ENCODE measurements at places on chromosomes 1 and 21. TPM values are rescaled to one million over a fixed set of nuclear protein-coding genes. Genes with fewer than 3 reads are reported as not detected.

Gene KCNE2
- total RNA-seq = 1.7 TPM

Gene SPRR5
- total RNA-seq = not detected

Gene SMPDL3B
- 6.0 TPM for total RNA-seq

Gene GBP4
- total RNA-seq = 1.4 TPM

Gene ETV3L
- not detected for total RNA-seq

Gene B4GALT2
- 83.3 TPM for total RNA-seq

Gene SLC26A9
- 2.9 TPM for total RNA-seq

- DNase-seq = no peak
Measured at GRCh38 chr1:184739796-184740195, 14.9 kb downstream of the EDEM3 start.

- peak; percentile 68 for DNase-seq
Measured at GRCh38 chr1:217133958-217134856, 411.0 kb upstream of the ESRRG start.

GRCh38 chr1:71156590-71156989, 75.8 kb upstream of the ZRANB2 start:
- no peak for DNase-seq

- DNase-seq = no peak
Measured at GRCh38 chr1:189021577-189021976, 1456.1 kb downstream of the BRINP3 start.

DNA sequence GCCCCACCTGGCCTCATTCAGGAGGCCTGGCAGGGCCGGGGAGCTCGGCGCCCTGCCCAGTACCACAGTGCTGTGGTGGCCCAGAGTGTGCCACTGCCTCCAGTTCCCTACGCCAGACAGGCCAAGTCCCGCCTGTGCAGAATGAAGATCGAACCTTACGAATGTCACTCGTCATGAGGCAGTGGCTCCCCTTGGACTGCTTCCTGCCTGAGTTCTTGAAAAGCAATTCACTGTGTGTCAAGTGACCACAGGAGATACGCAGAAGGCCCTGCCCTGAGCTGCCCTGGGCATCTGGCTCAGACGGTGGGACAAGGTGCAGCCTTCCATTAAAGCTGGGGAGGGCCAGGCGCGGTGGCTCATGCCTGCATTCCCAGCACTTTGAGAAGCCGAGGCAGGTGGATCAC, 49.6 kb upstream of the LRP8 start:
- DNase-seq = peak; percentile 23

DNA sequence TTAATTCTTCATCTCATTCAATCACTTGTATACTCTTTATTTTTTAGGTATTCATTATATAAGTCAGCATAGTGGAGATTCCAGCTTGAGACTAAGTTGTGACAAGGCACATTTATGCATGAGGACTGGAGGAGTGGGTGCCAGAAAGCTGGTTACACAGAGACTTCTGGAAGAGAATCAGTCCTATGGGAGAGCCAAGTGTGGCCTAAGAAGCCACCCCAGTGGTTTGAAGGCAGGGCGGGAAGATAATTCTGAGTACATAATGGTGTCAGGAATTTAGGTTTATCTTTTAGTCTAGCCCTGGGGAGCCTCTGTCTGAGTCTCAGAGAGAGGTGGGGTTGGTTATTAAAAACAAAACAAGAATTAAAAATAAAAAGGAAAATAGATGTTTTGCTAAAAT, 83.0 kb downstream of the SPAG17 start:
- DNase-seq = no peak

- peak; percentile 95 for DNase-seq
Measured at GRCh38 chr21:33924079-33924765, 8.6 kb upstream of the ATP5PO start.

DNA sequence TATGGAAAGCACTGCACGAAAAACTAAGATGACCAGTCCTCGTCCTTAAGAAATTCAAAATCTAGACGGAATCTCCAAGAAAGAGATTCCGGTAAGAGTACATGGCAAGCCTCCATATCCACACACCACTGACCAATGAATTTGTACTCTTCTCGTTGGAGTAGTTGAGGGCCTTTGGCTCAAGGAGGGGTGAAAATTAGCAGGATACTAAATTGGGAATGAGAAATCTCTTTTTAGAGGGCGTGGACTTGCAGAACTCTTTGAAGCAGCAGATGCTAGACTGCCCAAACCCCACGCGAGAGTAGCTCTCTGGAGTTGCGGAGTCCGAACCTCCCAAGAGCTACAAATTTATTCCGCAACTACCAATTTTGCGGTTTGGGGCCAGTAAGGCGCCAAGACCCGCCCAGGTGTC, 872 bp upstream of the PPP2R5A start:
- peak; percentile 71 for DNase-seq

DNA sequence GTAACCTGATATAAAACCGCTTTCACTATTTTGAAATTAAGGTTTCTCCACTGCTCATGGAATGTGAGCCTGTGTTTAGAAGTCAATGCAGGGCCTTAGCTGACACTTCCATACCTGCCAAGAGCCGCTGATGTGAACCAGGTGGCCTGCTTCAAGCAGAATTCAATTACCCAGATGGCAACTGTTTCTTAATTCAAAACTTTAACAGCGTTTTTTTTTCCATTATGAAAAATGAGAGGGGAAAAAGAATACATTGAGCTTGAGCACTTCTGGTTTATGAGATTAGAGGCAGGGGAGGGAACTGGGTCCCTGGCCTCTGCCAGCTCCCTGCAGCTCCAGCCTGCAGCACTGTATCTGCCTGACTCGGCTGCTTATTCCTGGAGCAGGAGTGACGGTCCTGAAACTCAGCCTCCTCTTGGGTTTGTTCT, 7.7 kb upstream of the ATP1A1 start:
- peak; percentile 58 for DNase-seq

DNA sequence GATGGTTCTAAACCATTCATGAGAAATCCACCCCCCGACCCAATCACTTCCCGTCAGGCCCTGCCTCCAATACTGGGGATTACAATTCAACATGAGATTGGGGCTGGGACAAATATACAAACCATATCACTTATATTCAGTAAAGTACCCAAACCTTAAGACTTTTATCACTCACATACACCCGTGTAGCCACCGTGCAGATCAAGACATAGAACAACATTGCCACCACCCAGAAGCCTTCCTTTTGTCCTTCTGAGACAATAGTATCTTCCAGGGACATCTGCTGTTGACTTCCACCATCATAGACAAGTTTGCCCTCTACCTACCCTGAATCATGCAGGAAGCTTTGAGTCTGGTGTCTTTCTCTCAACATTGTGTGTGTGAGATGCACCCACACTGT, 37.5 kb downstream of the CLIC6 start:
- DNase-seq = no peak

DNA sequence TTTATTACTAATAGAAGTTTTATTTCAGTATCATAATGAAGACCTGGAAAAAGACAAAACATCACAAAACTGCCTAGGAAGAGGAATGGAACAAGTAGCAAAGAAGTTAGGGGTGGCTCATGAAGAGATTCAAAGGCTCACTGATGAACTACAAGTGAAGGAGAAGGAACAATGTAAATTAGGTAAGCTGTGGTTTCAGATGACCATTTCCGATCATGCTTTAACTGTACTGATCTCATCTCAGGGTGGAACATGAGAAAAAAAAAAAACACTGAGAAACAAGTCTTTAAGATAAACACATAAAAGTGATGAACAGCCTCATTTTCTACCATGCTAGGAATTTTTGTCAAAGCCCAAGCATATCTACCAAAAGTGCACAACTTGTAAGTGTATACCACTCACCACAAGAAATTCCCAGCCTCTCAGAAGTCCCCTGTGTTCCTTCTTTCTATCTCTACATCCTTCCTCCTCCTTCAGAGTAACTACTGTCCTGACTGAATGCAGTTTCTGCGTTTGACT, 19.6 kb downstream of the CCDC30 start:
- DNase-seq = no peak

DNA sequence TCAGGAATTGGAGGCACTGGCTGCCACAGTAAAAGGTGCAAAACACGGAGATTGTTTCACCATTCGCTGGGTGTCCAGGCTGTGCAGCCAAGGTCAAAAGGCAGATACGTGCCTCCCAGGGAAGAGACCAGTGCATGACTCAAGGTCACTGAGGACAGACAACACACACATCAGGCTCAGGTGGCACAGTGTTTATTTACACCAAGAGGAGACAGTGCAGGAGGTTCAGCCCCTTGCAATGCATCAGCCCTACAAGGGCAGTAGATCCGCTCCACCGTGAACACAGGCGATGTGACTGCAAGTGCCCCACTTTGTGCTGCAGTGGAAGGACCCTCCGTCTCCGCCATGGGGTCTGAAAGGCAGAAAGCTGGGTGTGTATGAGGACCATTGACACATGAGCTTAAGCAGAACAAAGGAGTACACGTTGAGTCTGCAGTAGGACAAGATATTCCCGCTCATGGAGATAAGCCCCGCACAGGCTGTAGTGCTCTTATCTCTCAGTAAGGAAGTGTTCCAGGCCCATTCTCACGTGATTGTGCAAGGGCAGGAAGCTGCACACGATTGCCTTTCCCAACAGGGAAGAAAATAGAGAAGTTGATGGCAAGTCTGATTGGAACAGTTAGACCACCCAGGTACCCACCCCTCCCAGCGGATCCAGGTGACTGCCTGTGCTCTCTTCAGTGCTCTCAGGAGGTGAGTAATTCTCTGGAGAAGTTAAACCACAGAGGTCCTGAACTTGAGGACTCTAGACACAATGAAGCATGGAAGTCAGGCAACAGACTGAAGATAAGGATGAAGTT, 37.5 kb upstream of the QSOX1 start:
- peak; percentile 49 for DNase-seq

DNA sequence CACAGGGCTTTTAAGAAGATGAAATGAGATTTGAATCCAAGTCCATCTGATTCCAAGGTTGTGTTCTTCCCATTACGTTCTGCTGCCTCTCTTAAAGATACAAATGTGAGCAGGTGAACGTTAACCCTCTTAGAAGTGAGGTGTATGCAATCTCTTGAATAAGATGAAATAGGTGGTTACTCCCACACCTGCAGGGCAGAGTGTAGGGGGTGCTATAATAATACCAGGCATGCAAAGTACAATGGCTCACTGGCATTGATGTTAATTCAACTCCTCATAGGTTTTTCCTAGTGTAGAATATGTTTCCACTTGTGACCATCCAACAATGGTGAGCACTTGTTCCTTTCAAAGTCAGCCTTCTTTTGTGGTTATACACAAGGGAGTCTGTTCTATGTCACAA, 163.0 kb downstream of the ASTN1 start:
- no peak for DNase-seq

- no peak for DNase-seq
Measured at GRCh38 chr1:226643611-226644540, 95.2 kb downstream of the ITPKB start.

DNA sequence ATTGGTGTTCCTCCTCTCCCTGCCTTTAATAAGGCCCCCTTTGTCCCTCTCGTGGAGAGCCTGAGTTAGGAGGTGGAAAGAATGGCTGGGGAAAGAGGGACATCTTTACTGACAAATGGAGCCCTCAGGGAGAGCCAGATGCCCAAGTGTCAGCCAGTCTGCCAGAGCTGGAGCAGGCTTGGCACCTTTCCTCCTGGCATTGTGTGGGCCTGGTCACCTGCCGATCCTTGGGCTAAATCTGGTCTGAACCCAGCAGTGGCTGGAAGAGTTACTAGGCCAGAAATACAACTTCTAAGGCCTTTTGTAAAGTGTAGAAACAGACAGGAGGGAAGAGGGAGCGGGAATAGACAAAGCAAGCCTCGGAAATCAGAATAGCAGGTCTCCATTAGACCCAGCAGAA, 24.9 kb downstream of the VANGL1 start:
- no peak for DNase-seq

- peak; percentile 13 for DNase-seq
Measured at GRCh38 chr1:240491156-240491555, 120.8 kb downstream of the GREM2 start.

DNA sequence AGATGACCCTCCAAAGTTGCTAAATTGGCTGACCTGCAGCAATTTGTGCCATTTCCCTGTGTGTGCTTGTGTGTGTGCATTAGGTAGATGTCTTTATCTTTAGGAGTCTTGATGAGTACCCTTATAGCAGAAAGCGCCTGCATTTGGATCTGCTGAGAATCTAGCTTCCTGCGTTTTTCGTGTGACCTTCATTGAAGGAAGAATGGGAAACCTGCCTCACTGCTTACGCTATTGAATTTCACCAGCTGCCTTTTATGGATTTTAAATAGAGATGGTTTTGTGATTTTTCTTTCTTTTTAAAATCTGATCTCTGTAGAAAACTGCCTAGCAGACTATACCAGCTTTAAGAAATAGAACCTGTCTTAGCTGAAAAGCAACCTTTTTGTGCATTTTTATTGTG, 124.5 kb downstream of the CACHD1 start:
- no peak for DNase-seq

DNA sequence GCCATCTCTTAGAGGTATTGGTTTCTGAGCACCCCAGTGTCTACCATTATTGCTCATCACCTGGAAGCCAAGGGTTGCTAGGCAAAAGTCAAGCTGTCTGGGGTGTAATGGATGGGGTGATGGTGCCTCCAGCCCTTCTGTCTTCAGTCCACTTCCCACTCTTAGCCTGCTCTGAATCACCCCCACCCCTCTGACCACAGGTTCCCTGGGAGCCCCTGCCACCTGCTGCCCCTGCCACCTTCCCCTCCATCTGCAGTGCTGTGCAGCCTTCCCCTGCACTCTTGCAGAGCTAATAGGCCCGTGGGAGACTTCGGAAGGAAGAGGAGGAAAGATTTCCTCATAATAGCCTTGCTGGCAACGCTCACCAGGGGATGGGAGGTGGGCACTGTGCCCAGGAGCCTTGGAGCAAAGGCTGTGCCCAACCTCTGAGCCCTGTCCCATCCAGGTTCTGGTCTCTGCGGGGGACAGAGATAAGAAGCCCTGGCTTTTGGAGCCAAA, 35.5 kb downstream of the CAPN2 start:
- no peak for DNase-seq

- DNase-seq = no peak
Measured at GRCh38 chr1:31568895-31569595, 7.3 kb upstream of the TINAGL1 start.

DNA sequence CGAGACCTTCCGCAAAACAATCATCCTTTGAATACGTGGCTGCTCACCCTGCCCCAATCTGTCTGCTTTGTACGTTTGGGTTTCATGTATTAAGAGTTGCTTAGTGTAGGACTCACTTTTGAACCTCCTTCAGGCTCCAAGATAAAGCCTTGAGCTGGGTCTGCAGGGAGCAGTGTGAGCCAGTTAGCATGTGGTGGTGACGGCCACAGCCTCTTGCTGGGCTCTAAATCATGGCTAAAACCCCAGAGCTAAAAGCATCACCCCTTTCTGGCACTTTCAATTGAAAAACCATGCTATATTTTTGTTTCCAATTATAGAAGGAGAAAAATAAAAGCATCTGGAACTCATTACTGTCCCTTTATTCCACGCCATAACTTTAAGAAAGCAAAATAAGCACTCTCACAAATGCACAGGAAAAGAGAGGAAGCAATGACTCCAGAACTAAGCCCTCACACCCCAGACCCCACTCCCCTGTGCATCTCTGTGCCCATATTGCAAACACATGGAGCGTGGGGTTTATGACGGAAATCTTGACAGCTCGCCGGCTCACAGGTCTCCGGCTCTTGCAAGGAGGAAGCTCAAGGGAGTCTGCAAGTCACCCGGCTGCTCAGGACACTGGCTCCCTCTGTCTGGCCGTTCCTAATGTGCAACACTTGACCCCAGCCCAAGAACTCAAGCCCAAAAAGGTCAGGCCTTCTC, 135.5 kb downstream of the MIS18A start:
- DNase-seq = no peak

GRCh38 chr1:179856296-179856695, 21.3 kb downstream of the TOR1AIP2 start:
- no peak for DNase-seq

Measured in cardiac muscle cell (in vitro differentiated cells and primary cell).